ENCODE measurements at places on chromosomes 7 and 10.

DNA sequence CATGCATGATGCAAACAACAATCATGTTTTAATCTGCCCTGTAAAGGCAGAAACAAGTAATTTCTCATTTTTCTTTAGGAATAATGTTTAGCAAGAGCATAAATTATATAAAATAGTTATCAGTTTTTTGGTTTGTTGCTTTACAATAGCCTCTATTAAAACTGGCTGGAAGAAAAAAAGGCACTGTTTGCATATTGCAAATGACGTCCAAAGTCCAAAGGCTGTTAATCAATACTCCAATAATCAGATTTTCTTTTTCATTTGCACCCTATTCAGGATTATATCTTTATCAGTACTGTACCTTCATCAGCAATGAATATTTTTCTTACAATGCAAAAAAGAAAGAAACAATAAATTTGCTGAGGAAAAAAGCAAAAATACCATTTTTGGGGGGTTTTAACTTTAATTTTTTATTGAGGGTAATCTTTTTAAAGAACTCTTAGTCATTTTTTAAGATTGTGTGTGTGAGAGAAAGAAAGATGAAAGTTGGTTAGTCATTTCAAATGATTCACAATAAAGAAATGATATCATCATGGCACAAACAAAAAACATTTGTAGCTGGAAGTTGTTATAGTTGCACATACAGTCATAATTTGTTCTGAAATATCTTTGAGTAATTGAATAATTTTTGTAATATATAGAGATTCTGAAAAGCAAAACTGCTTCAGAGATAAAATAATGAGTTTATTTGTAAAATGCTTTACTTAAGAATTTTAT lies 44.4 kb upstream of the AKR1C2 start:
- DNase-seq, result no peak

DNA sequence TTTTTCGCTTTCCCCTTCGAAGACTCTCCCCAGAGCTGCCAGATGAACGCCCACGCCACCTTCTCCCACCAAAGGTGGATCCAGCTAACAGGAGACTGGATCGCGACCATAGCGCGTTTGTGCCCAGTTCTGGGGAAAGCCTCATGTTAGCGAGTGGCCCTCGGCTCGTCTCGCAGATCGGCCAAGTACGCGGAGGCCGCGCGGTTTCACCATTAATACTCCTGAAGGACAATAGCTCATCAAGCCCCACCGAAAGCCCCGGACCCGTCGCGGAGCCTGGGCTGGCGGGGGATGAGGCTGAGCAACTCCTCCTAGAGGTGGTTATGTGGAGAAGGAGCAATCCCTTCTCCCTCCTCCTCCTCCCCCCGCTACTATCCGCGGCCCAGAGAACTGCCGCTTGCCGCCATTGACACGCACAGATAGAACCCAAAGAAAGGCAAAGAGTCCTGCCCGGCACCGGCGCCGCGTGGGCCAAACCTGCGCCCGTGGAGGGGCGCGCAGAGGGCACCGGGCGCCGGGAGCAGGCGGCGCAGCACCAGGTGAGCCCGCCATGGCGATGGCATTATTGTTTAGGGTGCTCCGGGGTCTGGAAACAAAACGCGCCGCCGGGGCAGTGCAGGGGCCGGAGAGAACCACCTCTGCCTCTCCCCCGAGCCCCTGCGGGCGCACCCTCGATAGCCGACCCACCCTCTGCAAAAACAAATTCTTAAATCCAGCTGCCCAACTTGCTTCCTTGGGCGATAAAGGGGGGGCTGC lies at the start of gene MACROH2A2:
MACROH2A2 (plus strand) TSS at position 385 of the 756 bp plus-strand sequence. CDS start 22,813 bp downstream, outside the sequence.
- peak; percentile 42 for DNase-seq

GRCh38 chr10:96857301-96858012 lies 25.4 kb downstream of the LCOR start:
- no peak for DNase-seq

- DNase-seq, result no peak
Measured at GRCh38 chr7:42233171-42233570, 3.8 kb downstream of the GLI3 start.

DNA sequence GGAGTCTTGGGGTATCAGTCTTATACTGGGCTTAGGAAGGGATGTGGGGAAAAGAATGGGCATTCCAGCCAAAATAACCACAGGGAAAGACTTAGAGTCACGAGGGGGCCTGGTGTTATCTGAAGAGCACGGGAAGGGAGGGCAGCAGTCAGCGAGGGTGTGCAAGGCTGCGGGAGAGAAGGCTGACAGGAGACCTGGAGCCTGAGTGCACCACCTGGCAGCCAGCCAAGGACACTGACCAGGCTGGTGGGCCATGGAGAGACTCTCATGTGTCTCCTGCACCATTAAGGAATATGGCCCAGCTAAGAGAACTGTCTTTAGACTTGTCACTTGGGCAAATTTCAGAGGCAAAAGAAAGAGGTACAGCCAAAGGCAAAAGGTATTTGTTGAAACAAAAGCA lies 69.6 kb downstream of the PKD1L1 start:
- DNase-seq, result no peak

GRCh38 chr7:17422966-17423365 lies 124.5 kb downstream of the AHR start:
- DNase-seq, result no peak

DNA sequence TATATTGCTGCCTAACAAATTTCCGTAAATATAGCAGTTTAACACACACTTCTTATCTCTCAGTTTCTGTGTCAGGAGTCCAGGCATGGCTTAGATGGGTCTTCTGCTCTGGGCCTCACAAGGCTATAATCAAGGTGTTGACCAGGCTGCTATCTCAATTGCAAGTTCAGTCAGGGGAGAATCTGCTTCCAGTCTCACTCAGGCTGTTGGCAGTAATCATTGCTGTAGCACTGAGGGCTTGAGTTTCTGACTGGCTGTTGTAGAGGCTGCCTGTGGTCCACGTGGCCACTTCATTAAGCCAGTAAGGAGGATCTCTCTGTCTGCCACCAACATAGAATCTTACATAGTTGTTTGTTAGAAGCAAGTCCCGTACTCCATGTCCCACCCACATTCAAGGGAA lies 138.4 kb downstream of the ST7 start:
- no peak for DNase-seq

- no peak for DNase-seq
Measured at GRCh38 chr7:104650991-104651640, 322.7 kb downstream of the LHFPL3 start.

DNA sequence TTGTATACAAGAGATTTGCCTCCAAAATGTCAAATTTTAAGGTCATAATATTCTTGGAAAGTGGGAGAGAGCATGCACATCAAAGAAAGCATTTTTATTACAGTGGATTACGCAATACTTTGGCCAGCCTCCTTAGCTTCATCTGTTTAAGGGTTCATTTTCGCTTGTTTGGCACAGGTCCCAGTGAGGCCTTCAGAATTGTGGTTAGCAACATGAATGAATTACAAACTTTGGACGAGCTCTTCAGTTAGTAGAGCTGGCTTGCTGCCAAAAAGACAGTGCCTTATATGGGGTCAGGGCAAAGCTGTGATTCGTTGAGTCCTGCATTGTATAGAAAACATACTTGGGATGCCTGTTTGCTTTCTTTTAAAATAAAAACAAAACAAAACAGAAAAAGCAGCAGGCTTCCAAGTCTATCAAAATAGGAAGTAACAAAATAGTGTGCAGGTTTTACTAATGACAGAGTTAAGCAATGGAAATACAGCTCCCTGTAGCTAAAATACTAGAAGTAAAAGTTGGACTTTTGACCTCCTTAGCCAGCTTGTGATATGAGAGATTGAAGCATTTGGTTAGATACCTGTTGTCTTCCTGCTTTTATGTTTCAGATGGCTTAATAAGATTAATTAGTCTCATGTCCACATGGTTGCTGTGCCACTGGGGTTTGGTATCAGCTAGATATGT lies 190.8 kb downstream of the MLLT10 start:
- DNase-seq, result peak; percentile 73

GRCh38 chr10:103552856-103553742 lies 59.6 kb downstream of the NEURL1 start:
- no peak for DNase-seq

DNA sequence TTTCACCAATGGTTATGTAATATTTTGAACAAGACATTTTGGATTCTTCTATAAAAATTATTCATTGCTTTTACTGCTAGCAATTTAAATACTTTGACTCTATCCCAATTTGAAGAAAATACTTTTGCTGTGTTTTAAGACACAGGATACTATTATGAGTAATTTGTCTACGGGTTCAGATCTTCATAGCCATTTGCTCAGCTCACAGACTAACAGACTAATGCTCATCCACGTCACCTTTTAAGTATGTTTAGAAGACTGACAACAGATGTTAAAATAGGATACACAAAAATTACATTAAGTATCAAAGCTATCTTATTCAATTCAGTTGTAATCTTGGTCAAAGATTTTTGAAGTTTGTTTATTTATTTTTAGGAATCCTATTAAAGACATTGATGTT lies 251.3 kb upstream of the CHRM2 start:
- no peak for DNase-seq

DNA sequence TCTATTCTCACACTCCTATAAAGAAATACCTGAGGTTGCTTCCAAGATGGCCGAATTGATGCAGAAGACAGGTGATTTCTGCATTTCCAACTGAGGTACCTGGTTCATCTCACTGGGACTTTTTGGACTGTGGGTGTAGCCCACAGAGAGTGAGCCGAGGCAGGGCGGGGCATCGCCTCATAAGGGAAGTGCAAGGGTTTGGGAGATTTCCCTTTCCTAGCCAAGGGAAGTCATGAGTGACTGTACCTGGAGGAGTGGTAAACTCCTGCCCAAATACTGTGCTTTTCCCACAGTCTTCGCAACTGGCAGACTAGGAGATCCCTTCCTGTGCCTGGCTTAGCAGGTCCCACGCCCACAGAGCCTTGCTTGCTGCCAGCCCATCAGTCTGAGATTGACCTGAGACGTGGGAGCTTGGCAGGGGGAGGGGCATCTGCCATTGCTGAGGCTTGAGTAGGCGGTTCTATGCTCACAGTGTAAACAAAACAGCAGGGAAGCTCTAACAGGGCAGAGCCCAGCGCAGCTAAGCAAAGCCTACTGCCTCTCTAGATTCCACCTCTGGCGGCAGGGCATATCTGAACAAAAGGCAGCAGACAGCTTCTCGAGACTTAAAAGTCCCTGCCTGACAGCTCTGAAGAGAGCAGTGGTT lies 152.2 kb downstream of the ARL4A start:
- DNase-seq, result no peak

- DNase-seq, result no peak
Measured at GRCh38 chr7:12941512-12941911, 254.1 kb downstream of the ARL4A start.

DNA sequence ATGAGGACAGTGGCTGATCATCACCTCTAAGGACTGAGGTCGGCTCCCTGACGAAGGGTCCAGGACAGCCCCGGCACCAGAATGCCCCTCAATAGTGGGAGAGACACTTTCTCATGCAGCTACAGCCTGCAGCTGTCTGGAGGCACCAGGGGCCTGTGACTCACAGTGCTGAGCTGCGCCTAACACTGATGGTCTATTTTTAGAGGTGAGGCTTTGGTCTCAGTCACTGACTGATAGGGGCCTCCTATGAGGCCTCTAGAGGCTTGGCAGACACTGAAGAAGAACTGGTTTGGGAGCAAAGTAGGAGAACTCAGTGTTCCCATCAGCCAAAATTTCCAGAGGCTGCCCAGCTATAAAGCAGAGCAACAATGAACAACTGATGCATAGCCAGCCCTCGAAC lies 130.1 kb downstream of the COBL start:
- DNase-seq, result no peak

DNA sequence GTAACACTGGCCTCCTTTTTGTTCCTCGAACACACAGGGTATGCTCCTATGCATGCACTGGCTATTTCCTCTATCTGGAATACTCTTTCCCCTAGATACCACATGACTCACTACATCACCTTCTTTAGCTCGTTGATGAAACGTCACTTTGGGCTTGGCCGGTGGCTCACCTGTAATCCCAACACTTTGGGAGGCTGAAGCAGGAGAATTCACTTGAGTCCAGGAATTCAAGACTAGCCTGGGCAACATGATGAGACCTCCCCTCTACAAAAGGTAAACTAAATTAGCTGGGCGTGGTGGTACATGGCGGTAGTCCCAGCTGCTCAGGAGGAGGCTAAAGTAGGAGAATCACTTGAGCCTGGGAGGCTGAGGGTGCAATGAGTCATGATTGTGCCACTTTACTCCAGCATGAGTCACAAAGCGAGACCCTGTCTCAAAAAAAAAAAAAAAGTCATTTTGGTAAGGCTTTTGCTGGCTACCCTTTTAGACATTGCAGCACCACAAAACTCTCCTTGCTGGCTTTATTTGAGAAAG lies 14.5 kb downstream of the ANKIB1 start:
- no peak for DNase-seq

DNA sequence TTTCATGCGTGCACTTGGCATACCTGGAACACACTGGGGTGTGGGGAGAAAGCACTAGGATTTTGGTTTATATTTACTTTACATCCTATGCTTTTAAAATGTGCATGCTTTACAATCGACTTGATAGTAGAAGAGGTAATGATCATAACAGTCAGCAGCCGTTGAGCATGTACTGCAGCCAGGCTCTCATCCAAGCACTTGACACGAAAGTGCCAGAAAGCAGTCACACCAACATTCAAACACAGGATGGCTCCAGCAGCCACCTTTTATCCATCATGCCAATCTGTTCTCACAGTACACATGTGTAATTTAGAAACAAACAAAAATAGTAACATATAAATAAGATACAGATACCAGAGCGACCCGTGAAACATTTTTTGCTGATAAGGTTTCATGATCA lies 1.2 kb upstream of the FAM241B start:
- no peak for DNase-seq

- no peak for DNase-seq
Measured at GRCh38 chr7:18287482-18287881, 208.1 kb upstream of the HDAC9 start.

DNA sequence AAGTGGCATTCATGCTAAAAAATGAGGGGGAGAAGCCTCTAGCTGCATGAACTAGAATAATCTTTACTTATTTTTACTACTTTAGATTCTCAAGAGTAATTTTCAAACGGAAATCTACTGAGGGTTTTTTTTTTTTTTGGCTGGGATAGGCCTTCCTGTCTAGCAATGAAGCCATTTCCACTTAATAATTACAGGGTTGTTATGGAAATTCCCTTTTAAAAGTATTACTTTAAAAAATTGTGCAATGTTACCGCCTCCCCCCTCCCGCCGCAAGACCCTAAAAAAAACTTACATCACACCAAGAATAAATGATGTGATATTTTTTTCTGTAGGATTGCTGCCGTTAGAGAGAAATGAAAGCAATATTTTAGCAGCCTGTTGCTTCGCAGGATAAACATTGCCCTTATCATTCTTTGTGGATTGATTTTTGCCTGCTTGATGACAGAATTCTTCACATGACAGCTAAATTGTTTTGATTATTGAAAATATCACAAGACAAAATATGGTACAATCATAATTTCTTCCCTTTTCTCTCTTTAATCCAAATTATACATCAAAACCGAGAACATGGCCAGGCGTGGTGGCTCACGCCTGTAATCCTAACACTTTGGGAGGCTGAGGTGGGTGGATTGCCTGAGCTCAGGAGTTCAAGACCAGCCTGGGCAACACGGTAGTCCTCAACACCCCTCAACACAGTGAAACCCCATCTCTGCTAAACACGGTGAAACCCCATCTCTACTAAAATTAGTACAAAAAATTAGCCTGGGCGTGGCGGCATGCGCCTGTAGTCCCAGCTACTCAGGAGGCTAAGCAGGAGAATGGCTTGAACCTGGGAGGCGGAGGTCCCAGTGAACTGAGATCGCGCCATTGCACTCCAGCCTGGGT lies 32.8 kb downstream of the ARL4A start:
- no peak for DNase-seq

GRCh38 chr7:72409638-72410015 lies 2.5 kb downstream of the CALN1 start:
- no peak for DNase-seq

GRCh38 chr10:99765672-99766301 lies 16.7 kb upstream of the ABCC2 start:
- no peak for DNase-seq

Data from stimulated activated naive CD8-positive, alpha-beta T cell treated with anti-CD3 and anti-CD28 coated beads, Interleukin-15, amount 100 ng/mL, for 72 hours (primary cell).